Activated naive CD4-positive, alpha-beta T cell treated with anti-CD3 and anti-CD28 coated beads for 36 hours (primary cell): ENCODE measurements at places on chromosomes 3 and 15. TPM values are rescaled to one million over a fixed set of nuclear protein-coding genes. Genes with fewer than 3 reads are reported as not detected.
A peak's percentile ranks its signal among the peaks of the same experiment; 100 is the strongest.

CHRD gene
- total RNA-seq, result not detected

GRCh38 chr3:101814835-101815234 lies 34.5 kb upstream of the NFKBIZ start:
- peaks cover 60% of the 10 kb centered on the region for H3K4me1 ChIP-seq
- DNase-seq, result no peak
- H3K27ac ChIP-seq, result no peak overlapping the region
- no peak overlapping the region for H3K4me3 ChIP-seq
- H3K27me3 ChIP-seq, result no peaks in the 10 kb centered on the region
- peaks cover 11% of the 10 kb centered on the region for H3K36me3 ChIP-seq

- no peaks in the 10 kb centered on the region for H3K4me1 ChIP-seq
- H3K27me3 ChIP-seq, result no peaks in the 10 kb centered on the region
- no peak overlapping the region for H3K4me3 ChIP-seq
- no peak for DNase-seq
- no peaks in the 10 kb centered on the region for H3K36me3 ChIP-seq
Observed at GRCh38 chr3:85586018-85586417, 627.2 kb downstream of the CADM2 start.

GRCh38 chr3:9780458-9780812 lies 10.7 kb upstream of the CAMK1 start:
- peaks cover 56% of the 10 kb centered on the region for H3K4me1 ChIP-seq
- H3K27me3 ChIP-seq, result no peaks in the 10 kb centered on the region
- H3K36me3 ChIP-seq, result peaks cover 30% of the 10 kb centered on the region
- no peak for DNase-seq

DNA sequence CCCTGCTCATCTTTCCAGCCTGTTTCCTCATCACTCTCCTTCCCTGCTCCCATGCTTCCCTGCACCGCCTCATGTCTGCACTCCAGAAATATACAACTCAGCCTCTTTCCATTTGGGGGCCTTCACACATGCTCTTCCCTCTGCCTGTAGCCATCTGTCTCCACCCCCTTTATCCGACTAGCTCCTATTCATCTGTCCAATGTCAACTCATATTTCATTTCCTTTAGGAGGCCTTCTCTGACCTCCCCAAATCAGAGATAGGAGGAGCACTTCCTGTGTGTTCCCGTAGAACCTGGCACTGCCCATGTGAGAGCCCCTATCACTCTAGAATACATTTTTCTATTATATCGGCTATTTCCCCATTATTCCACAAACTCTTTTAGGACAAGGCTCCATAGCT lies 10.6 kb downstream of the ATP8B4 start:
- peaks cover 33% of the 10 kb centered on the region for H3K4me1 ChIP-seq
- DNase-seq, result no peak
- H3K4me3 ChIP-seq, result no peak overlapping the region

SLC25A26 gene
- 25.3 TPM for total RNA-seq

- H3K4me1 ChIP-seq, result peaks cover 7% of the 10 kb centered on the region
- no peak overlapping the region for H3K4me3 ChIP-seq
- H3K27ac ChIP-seq, result no peak overlapping the region
- no peaks in the 10 kb centered on the region for H3K27me3 ChIP-seq
Observed at GRCh38 chr3:22959593-22959992, 243.5 kb upstream of the UBE2E2 start.

ZNF662 gene
- 1.2 TPM for total RNA-seq

NOX5 gene
- not detected for total RNA-seq

GRCh38 chr15:42338500-42338899 lies 20.8 kb upstream of the CAPN3 start:
- H3K4me1 ChIP-seq, result no peaks in the 10 kb centered on the region
- no peaks in the 10 kb centered on the region for H3K27me3 ChIP-seq
- peaks cover 18% of the 10 kb centered on the region for H3K36me3 ChIP-seq

DNA sequence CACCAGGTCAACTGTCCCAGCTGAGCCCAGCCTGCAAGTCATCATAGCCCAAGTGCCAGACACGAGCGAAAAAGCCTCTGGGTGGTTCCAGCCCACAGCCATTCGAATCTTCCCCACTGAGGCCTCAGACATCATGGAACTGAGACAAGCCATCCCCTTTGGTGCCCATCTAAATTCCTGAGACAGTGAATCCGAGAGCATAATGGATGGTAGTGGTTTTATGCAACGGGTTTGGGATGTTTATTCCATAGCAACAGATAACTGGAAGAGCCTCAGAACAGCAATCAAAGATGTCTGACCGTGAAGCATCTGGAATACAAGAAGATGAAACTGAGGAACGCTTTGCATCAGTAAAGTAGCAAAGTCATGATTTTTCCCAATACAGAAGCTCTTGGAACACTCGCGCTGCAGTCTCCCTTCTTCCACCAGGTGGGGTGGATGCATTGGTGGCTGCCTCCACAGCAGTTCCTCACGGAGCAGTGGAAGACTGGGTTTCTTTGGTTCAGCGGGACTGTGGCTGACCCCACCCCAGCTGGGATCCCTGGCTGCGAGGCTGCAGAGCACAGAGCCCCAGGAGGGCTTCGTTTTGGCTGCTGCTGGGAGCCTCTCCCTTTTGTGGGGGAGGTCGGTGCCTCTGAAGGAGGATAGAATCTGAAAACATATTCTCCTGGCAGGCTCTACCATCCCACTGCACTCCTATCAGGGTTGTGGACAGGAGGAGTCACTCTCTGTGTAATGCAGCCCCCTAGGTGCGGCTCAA lies 26.4 kb upstream of the PDE8A start:
- H3K27ac ChIP-seq, result no peak overlapping the region

TRH gene
- not detected for total RNA-seq

DNA sequence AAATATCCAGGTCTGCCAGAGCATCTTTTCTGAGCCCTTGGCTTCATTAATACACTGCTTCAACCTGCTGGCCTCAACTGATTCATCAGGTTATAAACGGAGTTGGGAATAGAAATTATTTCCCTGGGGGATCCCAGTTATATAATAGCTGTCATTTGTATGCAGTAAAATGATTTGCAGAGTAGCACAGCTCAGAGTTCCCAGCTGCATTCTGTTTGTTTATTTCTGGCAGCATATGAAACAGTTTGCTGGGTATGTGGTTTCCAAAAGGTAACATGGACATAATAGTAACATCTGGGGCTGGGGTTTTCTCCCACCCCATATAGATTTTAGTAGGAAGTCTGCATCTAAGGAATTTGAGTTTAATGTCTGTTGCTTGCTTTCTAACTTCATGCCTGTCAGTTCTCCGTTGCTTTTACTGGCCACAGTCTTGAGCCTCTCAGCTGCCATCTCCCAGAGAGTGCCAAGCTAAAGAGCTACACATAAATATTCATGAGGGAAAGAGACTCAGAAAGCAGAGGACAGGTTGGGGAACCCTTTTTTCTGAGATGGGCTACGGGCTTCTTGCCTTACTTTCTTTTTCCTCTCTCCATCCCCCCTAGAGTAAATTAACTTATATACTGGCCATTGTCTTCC lies 124.6 kb downstream of the TMEM108 start:
- H3K27me3 ChIP-seq, result peaks cover 12% of the 10 kb centered on the region
- H3K4me3 ChIP-seq, result no peak overlapping the region
- H3K4me1 ChIP-seq, result no peaks in the 10 kb centered on the region
- H3K36me3 ChIP-seq, result no peaks in the 10 kb centered on the region
- no peak overlapping the region for H3K27ac ChIP-seq

- peaks cover 43% of the 10 kb centered on the region for H3K4me1 ChIP-seq
- DNase-seq, result peak; percentile 76
Observed at GRCh38 chr3:71984843-71985613, 200.1 kb upstream of the PROK2 start.

- no peaks in the 10 kb centered on the region for H3K36me3 ChIP-seq
- peaks cover 23% of the 10 kb centered on the region for H3K4me1 ChIP-seq
- no peak overlapping the region for H3K4me3 ChIP-seq
- H3K27me3 ChIP-seq, result peaks cover 17% of the 10 kb centered on the region
- DNase-seq, result no peak
Observed at GRCh38 chr3:183181606-183182005, 19.1 kb upstream of the LAMP3 start.

CLDN16 gene
- total RNA-seq, result not detected

CDHR4 gene
- total RNA-seq, result not detected

- H3K4me3 ChIP-seq, result no peak overlapping the region
- no peaks in the 10 kb centered on the region for H3K4me1 ChIP-seq
- no peak overlapping the region for H3K27ac ChIP-seq
- H3K36me3 ChIP-seq, result peaks cover 21% of the 10 kb centered on the region
Observed at GRCh38 chr15:50996641-50997040, 88.2 kb downstream of the AP4E1 start.

GRCh38 chr15:78338781-78339180 lies 1.4 kb upstream of the CRABP1 start:
- H3K4me3 ChIP-seq, result no peak overlapping the region
- H3K27me3 ChIP-seq, result peaks cover 42% of the 10 kb centered on the region
- peaks cover 7% of the 10 kb centered on the region for H3K4me1 ChIP-seq
- H3K36me3 ChIP-seq, result no peaks in the 10 kb centered on the region

GRCh38 chr3:124178531-124178930 lies 186.6 kb upstream of the ROPN1 start:
- no peaks in the 10 kb centered on the region for H3K36me3 ChIP-seq
- H3K4me1 ChIP-seq, result no peaks in the 10 kb centered on the region
- peaks cover 3% of the 10 kb centered on the region for H3K27me3 ChIP-seq
- DNase-seq, result no peak

GRCh38 chr3:64655160-64655559 lies 32.6 kb downstream of the ADAMTS9 start:
- H3K4me1 ChIP-seq, result no peaks in the 10 kb centered on the region
- no peak overlapping the region for H3K4me3 ChIP-seq
- no peak for DNase-seq
- no peaks in the 10 kb centered on the region for H3K36me3 ChIP-seq

DNA sequence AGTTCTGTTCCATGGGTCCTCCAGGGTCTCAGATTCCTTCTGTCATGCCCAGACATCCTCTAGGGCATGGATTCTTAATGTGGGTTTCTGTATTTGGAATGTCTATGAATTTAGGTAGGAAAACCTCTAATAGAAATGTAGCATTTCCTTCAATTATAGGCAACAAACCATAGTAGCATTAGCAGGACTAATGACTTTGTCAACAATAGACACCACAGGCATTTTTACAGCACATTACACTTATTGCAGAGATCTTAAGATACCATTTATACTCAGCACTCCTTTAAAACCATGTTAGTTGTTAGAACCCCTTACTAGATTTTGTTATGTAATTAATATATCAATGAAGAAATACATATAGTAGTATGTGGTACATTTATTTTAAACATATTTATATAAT lies 77.8 kb upstream of the TBC1D5 start:
- H3K4me3 ChIP-seq, result no peak overlapping the region
- no peaks in the 10 kb centered on the region for H3K36me3 ChIP-seq
- no peak for DNase-seq
- H3K4me1 ChIP-seq, result no peaks in the 10 kb centered on the region
- no peak overlapping the region for H3K27ac ChIP-seq

DNA sequence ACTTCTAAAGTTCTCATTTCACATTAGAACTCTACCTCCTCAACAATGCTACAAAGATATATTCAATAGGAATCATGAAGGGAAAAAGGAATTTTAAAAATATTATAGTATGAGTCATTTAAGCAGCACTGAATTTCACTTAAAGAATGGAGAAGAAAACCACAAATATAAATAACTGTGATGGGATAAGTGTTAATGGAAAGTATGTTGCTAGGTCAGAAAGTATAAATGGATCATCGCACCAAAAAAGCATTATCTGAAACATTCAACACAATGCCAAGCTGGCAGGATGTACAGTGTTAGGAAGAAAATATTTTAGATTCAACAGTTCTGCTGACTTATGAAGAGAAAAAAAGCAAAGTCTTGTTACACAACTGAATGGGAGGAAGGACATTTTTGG lies 101.4 kb downstream of the TFG start:
- no peaks in the 10 kb centered on the region for H3K4me1 ChIP-seq
- no peak overlapping the region for H3K4me3 ChIP-seq
- peak overlapping the region; percentile 6 for H3K27ac ChIP-seq
- no peak for DNase-seq
- H3K36me3 ChIP-seq, result no peaks in the 10 kb centered on the region

DNA sequence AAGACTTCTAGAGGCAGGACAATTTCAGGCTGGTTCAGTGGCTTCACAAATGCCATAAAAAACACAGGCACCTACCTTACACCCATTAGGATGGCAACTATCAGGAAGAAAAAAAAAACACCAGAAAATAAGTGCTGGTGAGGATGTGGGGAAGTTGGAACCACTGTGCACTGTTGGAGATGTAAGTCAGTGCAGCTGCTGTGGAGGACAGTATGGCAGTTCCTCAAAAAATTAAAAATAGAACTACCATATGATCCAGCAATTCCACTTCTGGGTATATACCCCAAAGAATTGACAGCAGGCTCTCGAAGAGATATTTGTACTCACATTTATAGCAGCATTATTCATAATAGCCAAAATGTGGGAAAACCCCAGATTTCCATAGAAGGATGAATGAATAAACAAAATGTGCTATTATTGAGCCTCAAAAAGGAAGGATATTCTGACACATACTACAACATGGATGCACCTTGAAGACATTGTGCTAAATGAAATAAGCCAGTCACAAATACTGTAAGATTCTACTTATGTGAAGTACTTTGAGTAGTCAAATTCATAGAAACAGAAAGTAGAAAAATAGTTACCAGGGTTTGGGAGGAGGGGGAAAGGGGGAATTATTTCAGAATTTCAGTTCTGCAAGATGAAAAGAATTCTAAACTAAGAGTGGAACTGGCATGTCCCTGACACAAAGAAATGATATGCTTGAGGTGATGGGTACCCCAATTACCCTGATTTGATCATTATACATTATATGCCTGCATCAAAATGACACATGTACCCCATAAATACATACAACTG lies 40.9 kb downstream of the NR1D2 start:
- no peaks in the 10 kb centered on the region for H3K36me3 ChIP-seq
- no peak overlapping the region for H3K27ac ChIP-seq
- peaks cover 8% of the 10 kb centered on the region for H3K4me1 ChIP-seq
- no peak overlapping the region for H3K4me3 ChIP-seq
- no peak for DNase-seq
- no peaks in the 10 kb centered on the region for H3K27me3 ChIP-seq
